ENCODE measurements at places on chromosomes 11 and 22. TPM values are rescaled to one million over a fixed set of nuclear protein-coding genes. Genes with fewer than 3 reads are reported as not detected.

OR10AG1 gene
- polyA plus RNA-seq = not detected

- peak; percentile 78 for DNase-seq
Observed at GRCh38 chr11:12802418-12803085, 128.3 kb downstream of the TEAD1 start.

CLTCL1 gene
- polyA plus RNA-seq = 6.9 TPM

GRCh38 chr11:106727256-106727655, 291.0 kb downstream of the GUCY1A2 start:
- no peak for DNase-seq

GVQW3 gene
- 20.2 TPM for polyA plus RNA-seq

GRCh38 chr11:132254906-132255305, 884.5 kb downstream of the NTM start:
- no peak for DNase-seq

- no peak for DNase-seq
Observed at GRCh38 chr11:117425679-117426296, 98.1 kb downstream of the CEP164 start.

GRCh38 chr11:36367806-36368680, 72.0 kb downstream of the PRR5L start:
- no peak for DNase-seq

- no peak for DNase-seq
Observed at GRCh38 chr11:35138606-35138942, 397 bp upstream of the CD44 start.

DNA sequence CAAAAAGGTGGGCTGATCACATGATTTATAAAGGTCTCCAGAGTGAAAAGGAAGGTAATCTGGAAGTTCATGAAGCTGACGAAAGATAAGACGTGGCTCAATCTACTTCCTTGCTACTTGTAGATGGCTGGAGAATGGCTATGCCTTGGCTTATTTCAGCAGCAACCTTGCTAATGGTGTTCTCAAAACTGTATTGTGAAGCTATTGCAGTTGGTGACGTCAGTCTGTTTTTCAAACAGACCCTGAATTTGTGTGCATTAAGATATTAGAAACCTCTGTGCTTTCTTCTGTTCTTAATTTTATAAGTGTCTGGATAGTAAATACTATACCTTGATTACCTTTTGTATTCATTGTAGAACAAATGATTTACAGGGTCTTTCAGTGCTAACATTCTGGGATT, 58.3 kb upstream of the C11orf87 start:
- no peak for DNase-seq

SUSD2 gene
- 15.1 TPM for polyA plus RNA-seq

- DNase-seq = peak; percentile 81
Observed at GRCh38 chr22:31313366-31314147, 21.3 kb upstream of the PIK3IP1 start.

- no peak for DNase-seq
Observed at GRCh38 chr11:70145071-70145470, 58.0 kb upstream of the FADD start.

GAS2L1 gene
- 5.9 TPM for polyA plus RNA-seq

GRCh38 chr11:11983427-11983826, 25.0 kb downstream of the DKK3 start:
- no peak for DNase-seq

DNA sequence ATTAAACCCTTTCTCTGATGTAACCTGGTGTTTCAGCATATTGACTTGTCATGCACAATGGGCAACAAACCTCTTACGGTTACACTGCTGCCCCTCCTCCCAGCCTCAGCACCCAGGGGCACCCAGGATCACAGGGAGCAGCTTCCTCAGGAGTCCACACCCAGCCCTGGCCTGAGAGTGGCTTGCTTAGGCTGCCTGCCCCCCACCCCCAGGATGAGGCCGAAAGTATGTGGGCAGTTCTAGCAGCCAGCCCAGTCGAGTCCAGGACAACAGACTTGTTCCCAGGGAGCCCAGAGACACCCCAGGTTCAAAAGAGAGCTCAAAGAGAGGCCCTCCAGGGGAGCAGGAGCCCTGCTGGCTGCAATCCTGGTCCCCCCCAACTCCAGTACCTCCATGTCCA, 108.1 kb upstream of the THY1 start:
- DNase-seq = no peak

- DNase-seq = no peak
Observed at GRCh38 chr11:75264356-75264755, 23.8 kb downstream of the TPBGL start.

DNA sequence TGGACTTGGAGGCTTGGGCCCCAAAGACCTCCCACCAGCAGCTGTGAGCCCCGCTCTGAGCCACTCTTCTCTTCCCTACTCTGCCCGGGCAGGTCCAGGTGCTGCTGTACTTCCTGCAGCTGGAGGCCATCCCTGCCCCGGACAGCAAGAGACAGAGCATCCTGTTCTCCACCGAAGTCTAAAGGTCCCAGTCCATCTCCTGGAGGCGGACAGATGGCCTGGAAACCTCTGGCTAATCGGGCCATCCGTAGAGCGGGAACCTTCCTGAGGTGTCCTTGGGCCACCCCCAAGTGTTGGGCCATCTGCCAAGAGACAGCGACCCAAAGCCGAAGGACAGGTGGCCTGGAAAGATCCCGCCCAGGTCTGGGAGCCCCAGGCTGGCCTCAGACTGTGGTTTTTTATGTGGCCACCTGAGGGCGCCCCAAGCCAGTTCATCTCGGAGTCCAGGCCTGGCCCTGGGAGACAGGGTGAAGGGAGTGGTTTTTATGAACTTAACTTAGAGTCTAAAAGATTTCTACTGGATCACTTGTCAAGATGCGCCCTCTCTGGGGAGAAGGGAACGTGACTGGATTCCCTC, 135.1 kb downstream of the BCR start:
- DNase-seq = peak; percentile 57

NEAT1 gene
- 265 TPM for polyA plus RNA-seq

ENDOD1 gene
- 19.8 TPM for polyA plus RNA-seq

DNA sequence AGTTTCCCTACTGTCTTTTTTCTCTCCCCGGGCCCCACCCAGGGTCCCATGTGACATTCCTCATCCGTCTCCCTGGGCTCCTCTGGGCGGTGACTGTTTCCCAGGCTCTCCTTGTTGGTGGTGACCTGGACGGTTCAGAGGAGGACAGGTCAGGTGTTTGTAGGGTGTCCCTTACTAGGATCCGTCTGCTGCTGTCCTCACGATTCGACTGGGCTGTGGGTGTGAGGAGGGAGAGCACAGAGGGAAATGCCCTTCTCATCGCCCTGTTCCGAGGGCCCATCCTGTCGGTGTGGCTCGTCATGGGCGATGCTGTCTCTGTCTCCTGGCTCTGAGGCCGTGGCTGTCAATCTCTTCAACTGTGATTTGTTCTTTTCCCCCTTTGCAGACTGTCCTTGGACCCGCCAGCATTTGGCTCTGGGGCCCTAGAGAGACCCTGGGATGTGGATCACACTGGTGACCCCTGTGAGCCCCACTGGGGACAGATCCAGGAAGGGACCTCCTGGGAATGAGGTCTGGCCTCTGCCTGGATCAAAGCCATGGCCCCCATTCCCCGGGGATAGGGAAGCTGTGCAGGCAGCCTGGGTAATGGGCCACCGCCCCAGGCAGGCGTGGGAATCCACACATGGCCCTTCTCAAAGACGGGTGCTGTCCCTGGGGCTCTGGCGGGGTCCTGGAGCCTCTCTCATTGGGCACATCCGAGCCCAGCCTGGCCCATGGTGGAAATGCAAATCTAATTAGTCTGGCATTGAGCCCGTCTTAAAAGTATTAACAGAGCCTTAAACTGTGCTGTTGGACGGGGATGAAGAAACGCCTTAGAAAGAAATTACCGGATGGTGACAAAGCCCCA, 46.8 kb upstream of the KCNQ1OT1 start:
- no peak for DNase-seq

MYOD1 gene
- polyA plus RNA-seq = not detected

DNA sequence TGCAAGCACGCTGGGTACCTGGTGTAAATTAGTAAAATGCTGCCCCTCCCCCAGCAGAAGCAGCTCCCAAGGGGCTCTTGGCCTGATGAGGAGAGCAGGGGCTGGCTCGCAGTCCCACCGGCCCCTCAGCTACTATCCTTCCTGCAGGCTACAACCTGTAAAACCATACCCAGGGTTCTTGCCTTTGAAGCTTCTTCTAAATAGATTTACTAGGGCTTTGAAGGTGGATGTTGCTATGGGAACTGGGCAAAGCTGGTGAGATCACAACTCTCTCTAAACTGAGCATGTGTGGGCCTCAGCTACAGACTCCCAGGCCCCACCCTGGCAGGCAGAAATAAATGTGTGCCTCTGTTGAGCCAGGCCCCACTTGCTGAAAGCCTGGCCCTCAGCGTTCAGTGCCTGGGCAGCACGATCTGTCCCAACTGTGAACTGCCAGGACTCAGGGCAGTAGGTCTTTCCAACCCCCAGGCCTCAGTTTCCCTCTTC, 18.5 kb downstream of the CD5 start:
- DNase-seq = peak; percentile 47

GRCh38 chr11:81071606-81072005, 1630.8 kb upstream of the TENM4 start:
- no peak for DNase-seq
